ENCODE measurements at places on chromosomes 12 and 14.
A peak's percentile ranks its signal among the peaks of the same experiment; 100 is the strongest.

- DNase-seq = no peak
Observed at GRCh38 chr12:101793401-101793800, 37.4 kb downstream of the GNPTAB start.

DNA sequence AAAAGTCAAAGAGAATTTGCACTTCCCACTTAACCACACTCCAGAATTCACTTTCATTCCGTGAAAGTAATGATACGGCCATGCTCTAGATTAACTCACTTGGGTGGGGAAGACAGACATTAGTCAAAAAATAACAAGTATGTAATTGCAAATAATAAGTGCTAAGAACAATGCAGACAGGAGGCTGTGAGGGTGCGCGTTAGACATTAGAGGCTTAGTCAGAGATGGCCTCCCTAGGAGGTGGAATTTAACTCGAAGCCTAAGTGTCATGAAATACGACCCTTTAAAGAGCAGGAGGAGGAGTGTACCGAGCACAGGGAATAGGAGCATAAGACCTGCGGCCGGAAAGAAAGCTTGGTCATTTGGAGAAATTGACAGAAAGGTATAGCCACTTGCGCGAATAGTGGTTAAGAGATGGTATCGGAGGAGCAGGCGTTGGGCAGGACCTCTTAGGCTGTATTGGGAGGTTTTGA lies 628 bp downstream of the SNRPF start:
- no peak for DNase-seq

- no peak for DNase-seq
Observed at GRCh38 chr14:93051600-93052546, 63.9 kb downstream of the ITPK1 start.

GRCh38 chr14:44962334-44963043 lies 499 bp downstream of the TOGARAM1 start:
- DNase-seq = peak; percentile 73

DNA sequence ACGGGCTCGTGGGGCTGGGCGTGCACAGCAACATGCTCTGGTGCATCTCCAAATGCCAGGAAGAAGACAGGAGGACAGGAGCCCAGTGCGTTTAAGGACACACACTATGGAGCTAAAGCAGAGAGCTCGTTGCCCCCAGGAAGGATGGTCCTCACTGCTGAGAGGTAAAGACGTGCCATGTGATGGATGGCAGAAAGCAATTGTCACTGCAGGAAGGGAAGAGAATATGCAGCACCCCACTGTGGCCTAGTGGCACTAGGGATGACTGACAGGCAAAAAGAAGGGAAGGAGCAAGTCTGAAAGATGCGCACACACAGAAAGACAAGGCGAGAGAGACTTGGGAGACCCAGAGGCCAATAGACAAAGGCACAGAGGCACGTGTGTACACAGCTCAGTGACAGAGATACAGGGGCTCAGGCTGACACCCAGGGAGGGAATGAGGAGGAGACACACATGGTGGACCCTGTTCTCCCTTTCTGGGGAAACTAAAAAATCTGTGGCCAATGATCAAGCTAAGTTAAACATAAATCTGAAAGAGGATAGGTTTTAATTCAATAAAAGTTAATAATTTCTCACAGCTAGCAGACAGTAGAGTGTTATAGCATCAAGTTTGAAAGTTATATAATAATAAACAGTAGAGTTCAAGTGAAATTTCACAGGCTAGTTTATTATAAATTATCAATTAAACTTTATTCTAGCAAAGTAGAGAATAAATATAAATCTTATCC lies 78.8 kb downstream of the CRACR2A start:
- DNase-seq = no peak

DNA sequence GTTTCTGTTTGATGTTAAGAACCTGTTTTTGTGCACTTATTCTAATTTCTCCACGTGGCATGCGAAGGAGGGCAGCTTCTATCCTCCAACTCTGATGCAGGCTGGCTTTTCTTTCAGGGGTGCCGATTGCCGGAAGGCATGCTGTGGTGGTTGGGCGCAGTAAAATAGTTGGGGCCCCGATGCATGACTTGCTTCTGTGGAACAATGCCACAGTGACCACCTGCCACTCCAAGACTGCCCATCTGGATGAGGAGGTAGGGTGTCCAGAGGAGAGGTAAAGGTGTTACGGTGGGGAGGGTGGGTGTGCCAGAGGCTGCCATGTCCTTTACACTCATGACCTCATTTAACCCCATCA lies 29.6 kb downstream of the MTHFD1 start:
- DNase-seq = no peak

DNA sequence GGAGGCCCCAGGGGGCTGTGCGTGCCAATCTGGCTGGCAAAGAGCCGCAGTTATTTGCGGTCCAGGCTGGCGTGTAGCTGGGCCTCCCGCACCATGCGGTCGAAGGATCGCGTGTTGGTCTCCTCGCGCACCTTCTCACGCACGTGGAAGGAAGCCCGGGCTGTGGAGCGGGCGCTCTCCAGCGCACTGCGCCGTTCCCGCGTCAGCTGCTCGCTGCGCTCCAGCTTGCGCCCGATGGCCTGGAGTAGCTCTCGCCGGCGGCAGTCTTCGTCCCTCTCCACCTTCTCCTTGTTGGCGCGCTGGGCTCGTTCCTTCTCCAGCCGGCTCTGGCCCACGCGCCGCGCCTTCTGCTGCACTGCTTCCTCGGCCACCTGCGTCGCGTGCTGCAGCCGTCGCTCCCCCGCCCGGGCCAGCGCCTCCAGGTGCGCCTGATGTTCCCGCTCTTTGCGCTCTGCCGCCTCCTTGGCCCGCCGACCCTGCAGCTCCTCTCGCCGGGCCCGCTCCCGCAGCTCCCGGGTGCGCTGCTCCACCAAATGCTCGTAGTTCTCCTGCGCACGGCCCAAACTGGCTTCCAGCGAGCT lies 3.1 kb downstream of the CCDC177 start:
- no peak for DNase-seq

DNA sequence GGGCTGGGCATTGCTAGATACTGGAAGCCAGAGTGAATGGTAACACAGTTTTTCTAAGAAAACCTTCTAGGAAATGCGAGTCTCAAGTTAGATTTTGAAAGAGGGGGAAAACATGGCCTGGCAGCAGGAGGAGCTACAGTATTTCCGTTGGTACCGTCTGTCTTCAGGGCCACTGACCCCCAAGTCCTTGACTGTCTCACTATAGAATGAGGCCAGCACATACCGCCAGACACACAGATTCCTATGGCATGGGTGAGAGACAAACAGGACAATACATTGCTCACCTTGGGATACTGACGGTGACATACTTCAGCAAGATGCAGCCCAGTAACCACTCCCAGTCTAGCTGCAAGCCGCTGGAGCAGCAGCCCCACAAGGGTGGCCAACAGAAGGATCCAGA lies 21.7 kb downstream of the SLC11A2 start:
- DNase-seq = no peak

GRCh38 chr12:132204793-132205270 lies 60.6 kb downstream of the NOC4L start:
- DNase-seq = no peak

- DNase-seq = no peak
Observed at GRCh38 chr14:58584383-58584782, 53.4 kb upstream of the DACT1 start.

- DNase-seq = no peak
Observed at GRCh38 chr12:46787496-46788055, 38.2 kb downstream of the SLC38A4 start.

DNA sequence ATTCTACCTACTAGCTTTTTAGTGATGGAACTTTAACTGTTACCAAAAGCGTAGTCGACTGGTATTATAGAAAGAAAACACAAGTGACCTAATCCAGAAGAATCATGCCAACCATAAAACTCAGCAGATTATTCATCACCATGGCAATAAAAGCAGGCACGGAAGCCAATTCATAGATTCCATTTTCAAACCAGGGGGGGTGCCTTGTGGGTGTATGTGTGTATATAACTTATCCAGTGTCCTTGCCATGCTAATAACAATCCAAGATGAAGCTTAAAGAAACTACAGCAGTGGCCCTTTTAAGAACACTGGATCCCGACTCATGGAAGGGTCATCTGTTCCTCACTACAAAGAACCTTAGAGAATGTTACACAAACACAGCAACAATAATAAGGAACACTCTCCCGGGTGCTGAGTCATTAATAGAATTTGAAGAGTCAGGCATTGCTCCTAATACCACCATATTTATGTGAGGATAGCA lies 61.0 kb downstream of the EPS8 start:
- no peak for DNase-seq

GRCh38 chr14:24094841-24095270 lies 745 bp downstream of the PCK2 start:
- no peak for DNase-seq

DNA sequence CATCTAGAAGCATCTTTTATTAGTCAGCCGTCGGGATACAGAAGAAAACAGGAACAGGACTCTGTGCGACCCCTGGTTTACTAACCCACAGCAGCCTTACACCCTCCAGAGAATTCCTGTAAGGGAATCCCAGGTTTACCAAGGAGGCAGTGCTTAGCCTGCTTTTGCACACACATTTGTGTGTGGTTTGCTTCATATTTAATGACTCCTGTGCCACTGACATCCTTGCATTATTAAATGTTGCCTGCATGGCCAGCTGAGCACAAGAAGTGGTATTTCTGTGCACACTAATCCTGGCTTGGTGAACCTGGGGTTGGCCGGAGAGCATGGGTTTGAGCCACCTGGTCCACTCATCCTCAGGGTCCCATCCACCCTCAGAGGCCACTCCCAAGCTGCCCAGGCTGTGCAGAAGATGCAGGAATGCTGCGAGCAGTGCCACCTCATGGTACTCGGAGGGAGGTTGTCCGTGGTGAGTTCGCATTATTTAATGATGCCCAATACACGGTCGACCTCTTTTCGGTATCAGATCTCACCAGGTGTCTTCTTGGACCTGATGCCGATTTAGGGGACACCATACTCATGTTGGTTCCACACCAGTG lies 152.4 kb upstream of the RTL1 start:
- DNase-seq = no peak

DNA sequence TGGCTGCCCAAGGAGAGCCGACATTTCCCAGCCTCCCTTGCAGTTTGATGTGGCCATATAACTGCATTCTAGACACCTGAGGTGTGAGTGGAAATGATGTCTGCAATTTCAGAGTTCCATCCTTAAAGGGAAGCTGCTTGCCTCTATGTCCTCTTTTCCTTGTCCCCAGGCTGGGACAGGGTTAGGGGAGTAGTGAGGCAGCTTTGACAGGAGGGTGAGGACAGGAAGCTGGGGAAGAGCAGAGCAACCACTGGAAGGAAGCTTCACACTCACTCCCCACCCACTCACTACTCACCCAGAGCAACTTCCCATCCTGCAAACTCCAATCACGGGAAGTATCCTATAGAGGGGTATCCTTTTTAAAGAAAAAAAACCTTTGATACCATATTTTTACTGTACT lies 28.9 kb upstream of the LTA4H start:
- DNase-seq = no peak

- no peak for DNase-seq
Observed at GRCh38 chr14:91380610-91381371, 36.8 kb downstream of the CCDC88C start.

DNA sequence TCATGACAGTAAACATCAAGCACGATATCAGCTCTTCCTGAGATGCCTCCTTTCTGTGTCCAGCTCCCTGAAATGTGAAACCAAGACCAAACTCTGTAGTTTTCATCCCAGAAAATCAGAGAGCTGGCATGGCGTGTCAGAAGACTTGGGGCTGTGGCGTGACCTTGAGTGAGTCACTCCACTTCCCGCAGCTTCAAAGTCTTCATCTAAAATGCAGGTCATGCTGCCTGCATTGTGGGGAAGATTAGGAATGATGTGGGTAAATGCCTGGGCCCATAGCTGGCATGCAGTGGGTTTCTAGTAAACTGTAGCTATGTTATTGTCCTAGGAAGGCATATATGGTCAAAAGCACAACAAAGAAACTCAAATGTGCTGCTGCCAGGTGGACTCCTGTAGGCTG lies 28.8 kb downstream of the OAS2 start:
- DNase-seq = no peak

DNA sequence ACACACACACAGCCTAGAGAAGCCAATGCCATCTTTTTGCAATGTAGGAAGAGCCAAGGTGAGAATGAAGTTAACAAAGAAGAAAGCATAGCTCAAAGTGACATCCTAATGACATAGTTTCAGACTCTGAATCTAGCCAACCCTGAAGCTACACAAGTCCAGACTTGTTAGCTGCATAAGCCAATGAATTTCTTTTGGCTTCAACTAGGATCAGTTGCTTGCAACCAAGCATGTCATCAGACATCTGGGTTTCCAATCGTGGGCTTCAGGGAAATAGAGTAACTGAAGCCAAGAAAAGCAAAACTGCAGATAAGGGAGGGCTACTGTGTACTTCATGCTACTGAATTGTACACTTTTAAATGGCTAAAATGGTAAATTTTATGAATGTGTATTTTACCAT lies 4.4 kb upstream of the GPHN start:
- no peak for DNase-seq

DNA sequence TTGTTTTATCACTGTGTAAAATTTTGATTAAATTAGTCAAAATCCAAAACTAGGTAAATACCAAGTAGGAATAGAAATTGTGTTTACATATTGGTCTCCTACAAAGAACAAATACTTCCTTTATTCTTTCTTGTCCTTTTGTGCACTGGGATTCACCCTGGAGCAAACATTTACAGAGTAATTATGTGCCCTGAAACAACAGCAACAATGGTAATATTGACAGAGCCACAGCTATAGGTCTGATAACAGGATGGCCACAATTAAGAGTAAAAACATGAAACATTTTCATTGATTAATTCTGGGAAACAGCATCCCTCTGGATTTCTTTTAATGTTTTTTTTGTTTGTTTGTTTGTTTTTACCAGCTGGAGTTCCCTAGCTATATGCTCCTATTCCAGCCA lies 61.2 kb downstream of the SLC38A6 start:
- no peak for DNase-seq

- DNase-seq = no peak
Observed at GRCh38 chr12:262817-263216, at the start of gene SLC6A13. Gene SLC6A13, minus strand, starts transcription at chr12:262836. Its CDS starts 2,784 bp downstream, at chr12:260052.

- DNase-seq = no peak
Observed at GRCh38 chr12:93163260-93164036, 214.3 kb upstream of the NUDT4 start.

DNA sequence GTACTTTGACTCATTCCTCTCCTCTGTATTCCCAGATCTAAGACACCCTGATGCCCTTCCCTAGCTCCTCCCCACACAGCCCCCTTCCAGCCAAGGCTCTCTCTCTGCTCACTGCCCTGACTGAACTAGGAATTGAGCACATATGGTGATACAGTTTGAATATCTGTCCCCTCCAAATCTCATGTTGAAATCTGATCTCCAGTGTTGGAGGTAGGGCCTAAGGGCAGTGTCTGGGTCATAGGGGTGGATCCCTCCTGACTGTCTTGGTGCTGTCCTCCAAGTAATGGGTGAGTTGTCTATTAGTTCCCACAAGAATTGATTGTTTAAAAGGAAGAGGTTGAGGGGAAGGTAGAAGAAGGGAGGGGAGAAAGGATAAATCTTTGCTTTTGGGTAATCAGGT lies 17.4 kb downstream of the CMKLR1 start:
- no peak for DNase-seq

DNA sequence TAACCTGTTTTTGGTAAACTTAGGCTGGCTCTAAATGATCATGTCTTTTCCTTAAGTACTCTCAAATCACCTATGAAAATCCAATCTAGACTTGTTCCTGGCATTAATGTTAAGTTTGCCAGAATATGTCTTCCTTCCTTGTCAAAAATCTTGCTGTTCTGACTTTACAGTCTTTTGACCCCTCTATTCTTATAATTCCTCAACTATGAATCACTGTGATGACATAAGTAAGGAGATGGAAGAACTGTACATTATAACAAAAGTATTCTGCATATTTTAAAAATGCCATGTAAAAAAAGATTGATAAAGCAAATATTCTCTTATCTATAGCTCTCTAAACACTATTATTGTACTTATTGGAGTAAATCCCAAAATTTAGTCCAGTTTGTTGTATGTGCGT lies 51.4 kb upstream of the BAZ1A start:
- DNase-seq = no peak

Measured in activated CD8-positive, alpha-beta memory T cell treated with anti-CD3 and anti-CD28 coated beads, Interleukin-2, amount 50 U/mL, for 48 hours (primary cell).